Lower lobe of right lung (tissue), 2 donors: ENCODE measurements at places on chromosomes 6 and 20.

DNA sequence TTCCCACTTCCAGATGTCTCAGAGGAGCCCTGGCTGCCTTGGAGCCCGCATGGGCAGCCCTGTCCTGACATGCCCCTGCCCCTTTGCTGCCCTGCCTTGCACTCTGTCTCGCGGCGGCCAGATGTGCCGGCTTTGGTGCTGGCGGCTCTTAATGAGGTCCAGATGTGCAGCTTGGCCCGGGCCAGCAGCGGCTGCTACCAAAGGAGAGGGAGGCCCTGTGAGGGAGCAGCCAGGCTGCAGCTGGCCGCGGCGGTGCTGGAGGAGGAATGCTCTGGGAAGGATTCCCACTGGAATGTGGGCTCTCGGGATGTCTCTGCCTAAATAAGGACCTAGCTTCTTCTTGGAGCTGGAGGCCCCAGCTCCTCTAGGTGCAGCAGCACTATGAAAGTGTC lies 72.4 kb downstream of the FGD2 start:
- DNase-seq, result peak; percentile 70

GRCh38 chr6:138863321-138863720 lies 67.4 kb downstream of the ECT2L start:
- DNase-seq, result no peak

DNA sequence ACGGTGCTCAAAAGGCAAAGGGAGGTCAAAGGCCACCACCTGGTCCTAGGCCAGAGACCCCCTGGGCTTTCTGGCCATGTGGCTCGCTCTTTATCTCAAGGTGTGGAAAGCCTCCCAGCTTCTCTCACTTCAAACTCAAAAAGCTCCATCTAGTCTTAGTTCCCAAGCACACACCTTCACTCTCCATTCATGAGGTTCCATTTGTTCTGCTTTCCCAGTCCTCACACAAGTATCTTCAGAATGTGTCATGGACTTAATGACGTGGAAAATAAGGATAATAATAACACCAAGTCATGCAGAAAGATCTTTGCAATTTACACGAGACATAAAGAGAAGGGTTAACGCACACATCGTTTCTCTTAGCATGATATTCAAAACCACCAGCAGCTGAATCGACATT lies 219.3 kb downstream of the GMDS start:
- no peak for DNase-seq

DNA sequence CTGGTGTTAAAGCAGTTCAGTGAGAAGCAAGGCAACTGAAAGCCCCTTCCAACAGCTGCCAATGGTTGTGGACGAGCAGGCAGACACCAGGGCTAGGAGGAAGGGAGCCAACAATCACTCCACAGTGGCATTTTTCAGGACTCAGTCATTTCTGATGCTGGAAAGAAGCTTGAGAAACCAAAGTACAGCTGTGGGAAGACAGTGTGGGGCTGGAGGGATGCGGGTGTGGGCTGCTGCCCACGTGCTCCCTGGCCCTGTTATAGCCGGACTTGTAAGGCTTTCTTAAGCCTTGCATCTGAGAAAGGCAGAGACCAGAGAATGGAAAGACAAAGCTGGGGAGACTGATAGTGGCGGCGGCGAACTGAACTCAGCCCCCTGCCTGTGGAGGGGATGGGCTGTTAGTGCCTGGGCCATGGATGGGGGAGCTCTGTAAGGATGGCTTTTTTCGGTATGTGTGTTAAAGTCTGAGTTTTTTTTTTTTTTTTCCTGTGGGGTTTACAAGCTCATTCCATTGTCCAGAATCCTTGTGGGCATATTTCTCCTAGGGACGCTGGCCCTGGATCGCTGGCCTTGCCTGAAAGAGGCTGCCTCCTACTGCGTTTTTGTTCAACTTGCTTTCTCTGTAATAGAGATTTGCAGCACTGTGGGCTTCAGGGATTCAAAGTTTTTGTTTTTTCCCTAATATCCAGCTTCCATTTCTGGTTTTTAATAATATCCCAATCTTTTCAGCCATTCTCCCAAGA lies 91.7 kb downstream of the GJA10 start:
- DNase-seq, result no peak

GRCh38 chr6:168837254-168838036 lies 396.5 kb downstream of the SMOC2 start:
- no peak for DNase-seq

- no peak for DNase-seq
These were observed 6.3 kb upstream of the FAM210B start for GRCh38 chr20:56352345-56353055.
